ENCODE measurements at places on chromosomes 6 and 20.

DNA sequence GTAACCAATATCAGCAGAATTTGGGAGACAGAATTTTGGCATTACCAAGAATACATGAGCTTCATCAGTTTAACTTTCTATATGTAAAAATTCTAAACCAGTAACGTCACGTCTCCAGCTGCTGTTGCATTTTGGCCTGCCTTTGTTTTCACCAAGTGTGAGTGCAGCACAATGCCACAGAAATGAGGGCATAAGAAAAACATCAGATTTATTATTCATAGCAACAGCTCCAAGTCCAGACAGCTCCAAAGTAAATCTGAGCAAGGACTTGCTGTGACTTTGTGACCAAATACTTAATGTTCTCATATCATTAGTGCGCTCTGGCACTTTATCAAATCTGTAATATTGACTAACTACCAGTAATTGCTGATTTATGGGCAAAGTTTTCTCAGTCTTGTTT is 11.0 kb upstream of the FBXL4 start:
- DNase-seq, result no peak

DNA sequence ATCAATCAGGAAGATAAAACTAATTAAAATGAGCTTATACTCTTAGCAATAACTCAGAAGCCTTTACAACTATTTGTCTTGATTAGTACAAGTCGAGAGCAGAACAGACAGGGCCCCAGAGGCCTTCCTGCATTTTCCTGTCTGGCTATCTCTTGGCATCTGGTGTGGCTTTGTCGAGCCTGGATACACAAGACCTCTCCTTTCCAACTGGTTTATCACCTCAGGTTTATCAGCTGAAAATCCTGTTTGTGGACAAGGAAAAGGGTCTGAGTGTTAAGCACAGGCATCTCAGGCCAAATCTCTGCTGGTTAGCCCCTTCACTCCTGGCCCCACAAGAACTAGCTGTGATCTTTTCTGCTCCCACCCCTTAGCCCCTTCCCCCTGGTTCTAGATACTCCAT is 32.6 kb downstream of the BAK1 start:
- peak; percentile 76 for DNase-seq

DNA sequence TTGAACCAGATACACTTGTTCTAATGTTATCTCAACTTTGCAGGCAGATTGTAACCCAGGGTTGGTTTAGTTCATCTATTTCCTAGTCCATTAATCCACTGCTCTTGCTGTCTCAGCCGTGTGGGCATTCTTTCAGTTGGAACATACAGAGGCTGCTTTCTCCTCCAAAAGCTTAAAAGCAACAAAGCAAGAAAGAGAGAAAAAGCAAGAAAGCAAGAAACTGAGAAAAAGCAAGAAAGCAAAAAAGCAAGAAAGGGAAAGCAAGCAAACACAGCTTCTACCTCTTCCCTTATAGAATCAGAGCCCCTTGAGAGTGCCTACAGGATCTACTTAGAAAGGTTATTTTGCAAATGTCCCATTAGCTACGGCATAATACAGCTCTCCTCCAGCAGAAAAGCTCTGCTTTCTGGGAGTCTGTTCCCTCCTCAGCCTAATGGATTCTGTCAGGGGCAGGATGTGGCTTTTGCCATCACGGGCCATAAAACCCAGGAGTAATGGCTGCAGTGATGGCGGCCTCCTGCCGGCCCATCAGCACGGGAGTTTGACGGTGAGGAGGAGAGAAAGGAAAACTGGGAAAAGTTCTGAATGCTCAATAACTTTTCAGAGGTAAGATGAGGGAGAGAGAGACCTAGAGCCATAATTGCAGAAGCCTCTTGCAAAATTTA is 156.8 kb upstream of the JARID2 start:
- DNase-seq, result peak; percentile 77

- no peak for DNase-seq
These were observed 3.0 kb upstream of the ABCF1 start for GRCh38 chr6:30568245-30568644.

DNA sequence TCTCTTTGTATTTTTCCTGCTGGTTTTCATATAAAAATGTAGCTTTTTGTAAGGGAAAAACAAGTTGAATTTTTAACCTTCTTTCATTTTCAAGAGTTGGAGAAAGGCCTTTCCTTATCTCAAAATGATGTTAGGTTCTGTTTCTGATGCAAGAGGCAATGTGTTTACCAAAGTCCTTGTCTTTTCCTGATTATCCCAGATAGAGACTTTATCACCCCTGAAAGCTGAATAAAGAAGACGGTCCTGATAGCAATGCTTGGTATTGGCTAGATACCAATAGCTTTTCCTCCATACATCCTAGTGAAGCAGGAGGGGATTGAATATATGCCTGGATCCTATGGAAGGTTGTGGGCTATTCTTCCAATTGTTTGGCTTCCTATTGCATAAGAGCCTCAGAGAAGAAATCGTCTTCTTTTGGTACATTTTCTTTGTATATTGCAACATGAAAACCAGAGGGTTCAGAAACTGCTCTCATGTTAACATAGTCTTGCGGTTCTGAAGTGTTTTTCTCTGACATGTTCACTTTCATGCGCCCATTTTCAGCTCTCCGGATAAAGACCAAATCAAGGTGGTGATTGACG is 5.5 kb downstream of the PNLDC1 start:
- DNase-seq, result no peak

DNA sequence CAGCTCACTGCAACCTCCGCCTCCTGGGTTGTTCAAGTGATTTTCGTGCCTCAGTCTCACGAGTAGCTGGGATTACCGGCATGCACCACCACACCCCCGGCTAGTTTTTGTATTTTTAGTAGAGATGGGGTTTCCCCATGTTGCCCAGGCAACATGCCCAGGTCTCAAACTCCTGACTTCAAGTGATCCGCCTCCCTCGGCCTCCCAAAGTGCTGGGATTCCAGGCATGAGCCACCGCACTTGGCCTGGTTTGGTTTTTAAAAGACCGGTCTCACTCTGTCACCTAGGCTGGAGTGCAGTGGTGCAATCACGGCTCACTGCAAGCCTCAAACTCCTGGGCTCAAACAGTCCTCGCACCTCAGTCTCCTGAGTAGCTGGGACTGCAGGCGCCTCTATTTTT is 40.1 kb downstream of the VSTM2L start:
- peak; percentile 19 for DNase-seq

DNA sequence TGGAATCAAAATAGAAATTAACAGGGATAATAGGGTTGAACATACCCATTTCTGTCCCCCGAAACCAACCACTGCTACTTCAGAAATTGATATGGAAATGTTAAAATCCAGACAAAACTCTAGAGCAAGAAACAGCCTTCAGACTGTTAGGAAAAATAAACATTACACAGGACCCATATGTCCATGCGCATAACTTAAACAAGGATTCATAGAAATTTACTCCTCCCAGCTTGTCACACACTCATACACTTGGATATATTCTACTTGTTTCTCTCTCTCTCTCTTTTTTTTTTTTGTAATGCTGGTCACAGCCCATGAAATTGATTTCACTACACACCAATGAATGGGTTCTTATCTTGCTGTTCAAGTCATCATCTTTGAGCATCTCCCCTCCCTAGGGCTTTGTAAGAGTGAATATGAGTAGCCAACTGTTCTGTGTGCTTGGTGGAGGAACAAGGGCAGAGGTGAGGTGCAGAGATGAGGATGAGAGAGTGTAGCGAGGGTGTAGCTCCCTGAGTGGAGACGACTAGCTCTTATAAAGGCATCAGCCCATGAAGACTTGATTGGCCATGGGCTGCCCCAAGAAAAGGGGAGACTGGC is 61.8 kb upstream of the MLN start:
- DNase-seq, result no peak

- no peak for DNase-seq
These were observed 80.2 kb downstream of the MLIP start for GRCh38 chr6:54191461-54191860.

DNA sequence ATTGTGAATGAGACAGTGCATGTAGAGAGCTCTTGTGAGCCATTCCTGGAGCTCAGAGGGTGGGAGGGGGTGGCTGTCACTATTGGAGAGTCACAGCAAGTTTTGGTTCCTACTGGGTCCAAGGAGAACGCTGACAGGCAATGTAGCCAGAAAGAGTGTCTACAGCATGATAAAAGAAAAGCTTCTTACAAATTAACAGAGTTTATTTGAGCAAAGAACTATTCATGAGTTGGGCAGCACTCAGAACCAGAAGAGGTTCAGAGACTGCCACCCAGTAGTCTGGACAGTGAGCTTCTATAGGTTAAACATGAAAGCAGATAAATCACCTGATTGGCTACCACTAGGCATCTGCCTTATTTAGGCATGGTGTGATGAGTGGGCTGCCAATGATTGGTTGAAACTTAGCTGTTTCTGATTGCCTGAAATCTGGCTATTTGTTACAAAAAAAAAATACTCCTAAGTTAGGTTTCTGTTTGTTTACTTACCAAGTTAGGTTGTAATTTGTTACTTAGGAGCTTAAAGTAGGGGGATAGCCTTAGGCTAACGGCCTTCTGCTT is 473.4 kb downstream of the PREX1 start:
- DNase-seq, result no peak

GRCh38 chr6:318243-318890 is 26.1 kb downstream of the DUSP22 start:
- no peak for DNase-seq

DNA sequence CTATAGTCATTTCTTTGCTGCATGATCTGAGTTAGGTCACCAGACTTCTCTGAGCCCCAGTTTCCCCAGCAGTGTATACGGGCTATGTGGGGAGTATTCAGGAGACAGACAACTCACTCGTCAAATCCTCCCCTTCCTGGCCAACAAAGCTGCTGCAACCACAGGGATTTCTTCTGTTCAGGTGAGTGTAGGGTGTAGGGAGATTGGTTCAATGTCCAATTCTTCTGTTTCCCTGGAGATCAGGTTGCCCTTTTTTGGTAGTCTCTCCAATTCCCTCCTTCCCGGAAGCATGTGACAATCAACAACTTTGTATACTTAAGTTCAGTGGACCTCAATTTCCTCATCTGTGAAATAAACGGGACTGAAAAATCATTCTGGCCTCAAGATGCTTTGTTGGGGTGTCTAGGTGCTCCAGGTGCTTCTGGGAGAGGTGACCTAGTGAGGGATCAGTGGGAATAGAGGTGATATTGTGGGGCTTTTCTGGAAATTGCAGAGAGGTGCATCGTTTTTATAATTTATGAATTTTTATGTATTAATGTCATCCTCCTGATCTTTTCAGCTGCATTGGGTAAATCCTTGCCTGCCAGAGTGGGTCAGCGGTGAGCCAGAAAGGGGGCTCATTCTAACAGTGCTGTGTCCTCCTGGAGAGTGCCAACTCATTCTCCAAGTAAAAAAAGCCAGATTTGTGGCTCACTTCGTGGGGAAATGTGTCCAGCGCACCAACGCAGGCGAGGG is 594 bp upstream of the CDKN1A start:
- no peak for DNase-seq

GRCh38 chr20:61765871-61766654 is 299.6 kb downstream of the TAF4 start:
- DNase-seq, result no peak

DNA sequence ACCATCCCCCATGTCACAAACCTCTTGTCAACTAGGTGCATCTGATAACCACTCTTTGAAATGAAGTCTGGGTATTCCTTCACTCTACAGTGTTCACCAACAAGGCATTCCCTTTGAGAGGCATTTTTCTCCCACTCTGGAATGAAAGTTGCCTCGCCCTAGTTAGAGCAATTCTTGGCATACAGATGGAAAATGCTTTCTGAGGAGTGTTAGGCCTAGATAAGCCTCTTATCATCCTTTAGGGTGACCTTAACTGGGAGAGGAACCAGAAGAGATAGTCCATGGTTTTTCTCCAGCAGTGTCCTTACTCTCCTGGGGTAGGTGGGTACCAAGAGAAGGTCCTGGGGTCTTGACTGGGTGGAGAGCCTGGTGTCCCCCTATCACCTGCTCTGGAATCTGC is 14.8 kb downstream of the CLIC5 start:
- DNase-seq, result no peak

- DNase-seq, result no peak
These were observed 286.9 kb upstream of the QKI start for GRCh38 chr6:163127587-163127986.

GRCh38 chr6:51792273-51793030 is 295.0 kb downstream of the PKHD1 start:
- no peak for DNase-seq

- DNase-seq, result no peak
These were observed 12.0 kb downstream of the AARS2 start for GRCh38 chr6:44301106-44301505.

GRCh38 chr6:133108419-133108818 is 132.7 kb upstream of the EYA4 start:
- DNase-seq, result no peak

DNA sequence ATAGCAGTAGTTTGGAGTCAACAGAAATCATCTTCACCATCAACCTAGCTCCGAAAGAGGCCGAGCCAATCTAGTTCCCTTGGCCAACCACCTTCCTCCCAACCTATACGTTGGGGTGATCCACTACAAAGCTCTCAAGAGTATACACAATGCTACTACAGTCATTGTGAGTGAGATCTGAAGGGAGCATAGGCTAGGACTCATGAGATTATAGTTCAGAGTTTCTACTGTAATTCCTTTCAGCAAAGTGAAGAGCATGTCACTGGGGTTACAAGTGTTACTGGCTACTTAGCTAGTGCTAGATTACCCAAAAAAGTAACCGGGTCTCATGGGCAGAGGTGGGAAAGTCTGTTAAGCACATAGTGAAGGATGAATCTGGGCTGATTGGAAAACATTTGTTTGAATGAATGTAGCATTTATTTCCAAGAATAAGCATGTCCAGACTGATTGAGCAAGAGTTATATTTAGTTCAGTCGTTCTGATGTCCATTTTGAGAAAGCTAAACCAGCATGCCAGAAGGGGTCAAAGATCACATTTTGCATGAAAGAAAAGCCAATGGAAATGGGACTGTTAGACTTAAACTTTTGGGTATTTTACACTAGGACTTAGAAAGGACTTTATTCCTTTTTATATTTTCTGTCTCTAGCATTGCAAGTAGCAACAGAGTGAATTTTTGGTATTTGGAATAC is 10.5 kb upstream of the ESR1 start:
- no peak for DNase-seq

DNA sequence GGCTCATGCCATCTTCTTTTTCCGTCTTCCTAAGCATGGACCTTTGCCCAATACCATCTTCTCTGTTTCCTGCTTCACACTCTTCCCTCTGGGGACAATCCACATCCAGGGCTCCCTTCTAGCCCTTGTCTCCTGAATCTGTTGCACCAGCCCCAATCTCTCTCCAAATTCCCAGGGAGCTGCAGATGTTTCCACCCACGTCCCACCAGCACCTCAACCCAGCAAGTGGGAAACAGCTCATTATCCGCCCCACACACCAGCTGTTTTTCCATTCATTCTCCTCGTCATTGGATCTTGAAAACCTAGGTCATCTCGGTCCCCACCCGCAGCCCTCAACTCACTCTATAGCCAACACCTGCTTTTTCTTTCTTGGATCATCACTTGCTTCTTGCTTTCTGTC is 185.0 kb upstream of the CDYL start:
- DNase-seq, result no peak

DNA sequence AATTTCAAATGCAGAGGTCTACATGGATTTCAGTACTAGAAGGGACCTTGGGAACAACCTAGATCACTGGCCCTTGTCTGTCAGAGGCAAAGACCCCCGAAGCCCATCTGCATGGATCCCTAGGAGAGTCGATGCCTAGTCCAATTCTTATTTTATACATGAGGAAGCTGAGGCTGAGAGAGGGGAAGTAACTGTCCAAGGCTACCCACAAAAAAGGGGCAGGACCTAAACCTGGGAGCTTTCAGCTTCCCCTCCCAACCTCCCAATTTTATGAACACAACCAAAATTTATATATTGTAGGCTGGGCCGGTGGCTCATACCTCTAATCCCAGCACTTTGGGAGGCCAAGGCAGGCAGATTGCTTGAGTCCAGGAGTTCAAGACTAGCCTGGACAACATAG is 73.2 kb downstream of the TRERF1 start:
- no peak for DNase-seq

GRCh38 chr6:77482981-77483380 is 19.7 kb upstream of the HTR1B start:
- DNase-seq, result no peak
